Urinary bladder (tissue), 4 donors: ENCODE measurements at places on chromosomes 2 and 18. TPM values are rescaled to one million over a fixed set of nuclear protein-coding genes. Genes with fewer than 3 reads are reported as not detected.

Gene DNAJC5G
- total RNA-seq, result 0.42 TPM

- DNase-seq, result no peak
These were observed 226.2 kb downstream of the PIEZO2 start for GRCh38 chr18:10923141-10923540.

- DNase-seq, result no peak
These were observed 109.3 kb downstream of the ANTXR1 start for GRCh38 chr2:69122271-69122670.

GRCh38 chr2:74474899-74475298 lies 2.4 kb upstream of the MRPL53 start:
- no peak for DNase-seq

- DNase-seq, result no peak
These were observed 40.1 kb downstream of the NTSR2 start for GRCh38 chr2:11629851-11630250.

DNA sequence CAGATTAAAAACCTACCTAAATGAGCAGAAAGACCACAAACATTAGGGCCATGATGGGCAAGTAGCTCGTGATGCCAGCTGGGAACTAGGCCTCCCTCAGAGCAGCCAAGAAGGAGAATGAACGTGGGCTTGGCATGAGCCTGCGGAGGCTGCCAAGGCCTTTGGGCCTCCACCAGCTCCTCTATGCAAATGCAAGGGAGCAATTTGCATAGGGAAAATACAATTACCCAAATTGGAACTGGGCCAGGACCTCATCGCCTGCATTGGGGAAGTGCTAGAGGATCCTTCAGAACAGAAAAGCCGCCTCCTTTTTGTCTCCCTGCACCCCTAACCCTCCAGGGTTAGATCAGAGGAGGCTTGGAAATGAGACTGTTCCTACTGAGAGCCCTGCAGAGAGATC lies 326.4 kb downstream of the SMAD2 start:
- no peak for DNase-seq

DNA sequence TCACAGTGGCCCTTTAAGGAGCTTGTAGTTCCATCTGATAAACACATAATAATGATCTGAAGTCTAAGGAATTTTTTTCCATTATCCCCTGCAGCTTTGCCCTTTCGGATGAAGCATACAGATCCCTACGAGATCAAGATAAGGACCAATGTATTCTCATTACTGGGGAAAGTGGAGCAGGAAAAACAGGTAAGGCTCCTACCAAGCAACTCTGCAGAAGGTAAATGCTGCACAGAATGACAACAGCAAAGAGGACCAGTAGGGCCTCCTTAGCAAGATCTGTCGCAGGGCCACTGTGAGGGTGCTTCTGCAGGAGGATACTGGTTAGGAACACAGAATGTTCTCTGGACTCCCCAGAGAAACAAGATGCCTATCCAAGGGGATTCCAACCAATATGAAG lies 84.6 kb downstream of the MYO1B start:
- no peak for DNase-seq

DNA sequence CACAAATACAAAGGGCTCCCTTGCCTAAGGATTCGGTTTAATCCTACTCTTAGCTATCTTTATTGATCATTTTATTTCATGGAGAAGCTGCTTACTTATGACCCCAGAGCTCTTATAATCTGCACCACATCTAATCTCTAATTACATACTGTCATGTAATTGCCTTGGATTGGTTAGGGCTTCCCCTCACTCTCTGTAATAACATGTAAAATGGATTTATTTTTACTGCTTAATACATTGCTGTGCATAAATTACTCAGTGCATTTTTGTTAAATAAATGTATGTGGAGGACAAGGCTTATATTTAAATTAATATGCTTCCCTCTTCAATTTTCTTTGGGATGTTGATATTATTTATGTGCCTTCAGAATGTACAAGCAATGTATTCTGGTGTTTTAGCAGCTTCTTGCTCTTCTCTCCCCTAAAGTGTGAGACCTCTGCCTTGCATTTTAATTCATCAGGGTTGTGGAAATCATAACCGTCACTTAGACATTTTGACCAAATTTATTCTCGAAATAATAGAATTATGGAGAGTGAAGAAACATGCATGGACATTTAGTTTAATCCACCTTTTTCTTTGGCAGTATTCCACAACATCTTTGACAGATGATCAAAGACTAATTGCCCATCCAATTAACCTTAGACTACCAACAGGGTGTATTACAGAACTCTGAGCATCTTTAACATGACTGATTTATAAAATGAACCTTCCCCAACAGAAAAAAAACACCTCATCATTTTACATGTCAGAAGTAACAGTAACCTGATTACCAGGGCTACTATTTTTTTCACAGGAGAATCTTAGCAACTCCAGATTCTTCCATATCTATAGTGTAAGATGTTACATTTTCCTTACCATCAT lies 692.6 kb downstream of the LRRTM4 start:
- no peak for DNase-seq

DNA sequence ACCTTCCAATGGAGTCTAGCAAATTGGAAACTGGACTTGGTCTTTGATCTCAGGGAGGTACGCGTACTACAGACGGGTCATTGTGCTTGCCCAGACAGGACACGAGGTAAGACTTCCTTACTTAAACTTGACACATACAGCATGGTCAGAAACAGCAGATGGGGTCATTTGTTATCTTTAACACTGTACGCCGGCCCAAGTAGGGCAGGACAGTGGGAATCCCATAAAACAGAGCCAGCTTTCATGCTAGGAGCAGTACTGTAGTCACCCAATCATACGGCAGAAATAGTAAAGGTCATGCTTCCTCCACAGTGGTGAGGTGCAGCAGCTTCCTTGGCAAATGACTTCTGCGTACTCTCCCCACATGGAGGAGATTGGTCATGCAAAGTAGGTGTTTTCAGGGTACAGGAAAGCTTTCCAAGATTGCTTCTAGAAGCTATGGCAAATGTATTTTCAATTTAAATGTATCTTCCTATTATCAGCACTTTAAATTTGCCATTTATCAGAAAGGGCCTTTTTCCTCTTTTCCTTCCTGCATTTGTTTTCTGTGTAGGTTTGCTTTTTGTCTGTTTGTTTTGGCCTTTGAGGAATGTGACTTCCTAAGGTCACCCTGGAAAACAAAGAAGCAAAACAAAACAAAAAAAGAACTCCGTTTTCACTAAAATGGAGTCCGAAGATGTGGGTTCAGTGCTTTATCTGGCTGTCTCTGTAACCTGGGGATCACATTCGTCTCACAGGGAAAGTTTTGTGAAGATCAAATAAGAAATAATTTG lies 74.0 kb upstream of the DSG1 start:
- DNase-seq, result no peak

Gene DYSF
- total RNA-seq, result 19.0 TPM
